Renal cortex interstitium (tissue), 15 donors: ENCODE measurements at places on chromosomes 12 and 14. TPM values are rescaled to one million over a fixed set of nuclear protein-coding genes. Genes with fewer than 3 reads are reported as not detected.
A peak's percentile ranks its signal among the peaks of the same experiment; 100 is the strongest.

- no peak for DNase-seq
Measured at GRCh38 chr14:103657471-103657870, 28.5 kb downstream of the KLC1 start.

- DNase-seq: no peak
Measured at GRCh38 chr12:27531896-27532295, 7.9 kb downstream of the PPFIBP1 start.

DNA sequence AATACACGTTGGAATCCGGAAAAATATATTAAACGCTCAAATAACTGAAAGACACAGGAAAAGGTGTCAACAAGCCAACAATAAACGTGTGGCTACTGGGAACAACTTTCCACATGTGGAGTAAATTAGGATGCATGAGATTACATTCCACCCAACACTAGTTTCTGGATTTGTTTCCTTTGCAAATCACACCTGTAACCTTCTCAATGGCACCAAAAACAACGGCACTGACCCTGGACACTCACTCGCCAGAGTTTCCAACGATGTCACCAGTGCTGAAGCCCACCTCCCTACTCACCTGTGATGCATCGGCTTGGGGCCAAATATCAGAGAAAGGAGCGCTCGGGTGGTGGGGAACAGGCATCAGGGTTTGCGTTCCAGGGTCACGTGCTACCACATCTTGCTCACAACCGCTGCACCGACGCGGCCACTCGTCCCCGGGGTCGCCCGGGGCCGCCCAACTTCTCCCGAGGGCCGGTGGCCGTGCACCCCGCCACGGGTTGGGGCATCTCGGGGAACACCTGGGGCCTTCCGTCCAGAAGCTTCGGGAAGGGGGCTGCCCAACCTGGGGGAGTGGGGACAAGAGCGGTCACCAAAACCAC lies 629 bp downstream of the PRDM4 start:
- DNase-seq: no peak

DNA sequence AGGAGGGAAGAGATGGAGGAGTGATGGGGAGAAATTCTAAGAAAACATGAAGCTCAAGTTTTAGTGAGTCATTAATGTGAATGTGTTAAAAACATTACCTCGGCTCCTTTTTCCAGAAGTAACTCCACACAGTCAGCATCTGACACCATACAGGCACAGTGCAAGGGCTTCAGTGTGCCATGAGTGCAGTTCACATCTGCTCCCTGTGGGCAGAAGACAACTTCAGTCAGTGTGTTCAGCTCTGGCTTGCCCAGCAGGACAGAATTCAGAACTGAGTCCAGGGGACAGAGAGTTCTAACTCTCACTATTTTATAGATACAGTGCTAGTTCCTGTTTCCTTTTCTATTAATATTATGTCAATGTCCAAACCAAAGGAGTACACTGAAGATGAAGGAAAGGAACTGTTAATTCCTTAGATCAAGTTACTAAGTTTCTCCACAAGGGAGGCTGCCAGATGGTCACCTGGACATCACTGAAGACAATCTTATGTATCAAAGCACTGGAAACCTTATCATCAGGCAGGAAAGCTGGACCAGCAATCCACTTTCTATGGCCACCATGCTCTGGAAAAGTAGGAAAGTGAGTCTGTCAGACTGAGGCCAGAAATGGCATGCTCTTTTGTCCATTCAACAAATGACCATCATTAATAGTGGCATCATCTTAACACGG lies 6.1 kb downstream of the ASB8 start:
- no peak for DNase-seq

DNA sequence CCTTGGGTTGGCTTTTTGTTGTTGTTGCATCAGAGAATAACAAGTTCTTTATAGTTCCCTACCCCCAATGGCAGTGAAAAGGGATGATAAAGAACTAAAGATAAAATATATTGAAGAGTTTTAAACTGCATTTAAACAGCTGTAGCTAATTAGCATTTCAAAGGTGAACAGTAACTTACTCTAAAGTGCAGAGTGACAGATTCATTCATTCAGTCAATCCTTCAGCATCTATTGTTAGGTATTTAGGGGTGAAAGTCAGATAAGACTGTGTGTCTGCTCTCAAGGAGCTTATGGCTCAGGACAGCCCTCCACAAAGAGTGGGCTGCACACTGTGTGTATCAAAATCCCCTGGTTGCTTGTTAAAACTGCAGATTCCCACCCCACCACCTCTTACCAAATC lies 146.1 kb downstream of the SSPN start:
- DNase-seq: no peak

GRCh38 chr12:133181238-133181959 lies at the start of gene ZNF268:
TSS of gene ZNF268 (plus strand) at chr12:133181495. CDS start at chr12:133181998, 503 bp downstream.
- peak; percentile 90 for DNase-seq

DNA sequence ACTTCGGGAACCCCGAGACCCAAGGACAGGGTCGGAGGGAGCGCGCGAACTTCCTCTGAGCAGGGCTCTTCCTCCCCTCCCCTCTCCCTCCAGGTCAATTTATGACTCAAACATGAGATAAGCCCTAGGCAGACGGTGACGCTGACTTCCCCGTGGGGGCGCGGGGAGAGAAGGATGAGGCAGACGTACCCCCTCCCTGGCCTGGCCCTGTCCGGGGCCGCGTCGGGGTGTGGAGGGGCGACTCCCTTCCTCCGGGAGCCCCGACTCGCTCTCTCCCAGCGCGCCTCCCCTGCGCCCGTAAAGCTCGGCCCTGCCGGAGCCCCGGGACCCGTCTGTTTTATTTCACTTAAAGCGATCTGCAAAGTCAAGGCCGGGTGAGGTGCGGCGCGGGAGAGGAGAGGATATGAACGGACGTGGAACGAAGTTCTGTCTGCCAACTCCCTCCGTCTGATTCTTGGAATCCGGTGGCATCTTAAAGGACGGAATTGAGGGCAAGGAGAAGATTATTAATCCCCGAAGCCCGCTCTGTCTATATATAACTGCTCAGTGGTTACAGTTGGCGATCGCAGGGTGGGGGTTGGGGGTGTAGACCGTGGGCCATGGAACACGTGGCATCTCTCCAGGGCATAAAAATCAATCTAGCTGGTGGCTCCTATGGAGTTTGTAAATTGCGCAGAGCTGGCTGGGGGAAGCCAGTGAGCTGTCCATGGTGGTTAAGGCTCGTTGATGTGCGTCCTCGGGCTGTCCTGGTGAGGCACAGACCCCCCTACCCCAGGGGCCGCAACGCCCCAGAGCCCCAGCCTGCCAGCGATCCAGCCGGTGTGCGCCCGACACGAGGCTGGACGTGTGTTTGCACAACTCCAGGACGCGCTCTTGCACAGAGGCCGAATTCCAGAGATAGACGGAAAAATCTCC lies 2.9 kb upstream of the PTHLH start:
- DNase-seq: no peak

- no peak for DNase-seq
Measured at GRCh38 chr14:95229749-95230148, 72.4 kb upstream of the DICER1 start.

DNA sequence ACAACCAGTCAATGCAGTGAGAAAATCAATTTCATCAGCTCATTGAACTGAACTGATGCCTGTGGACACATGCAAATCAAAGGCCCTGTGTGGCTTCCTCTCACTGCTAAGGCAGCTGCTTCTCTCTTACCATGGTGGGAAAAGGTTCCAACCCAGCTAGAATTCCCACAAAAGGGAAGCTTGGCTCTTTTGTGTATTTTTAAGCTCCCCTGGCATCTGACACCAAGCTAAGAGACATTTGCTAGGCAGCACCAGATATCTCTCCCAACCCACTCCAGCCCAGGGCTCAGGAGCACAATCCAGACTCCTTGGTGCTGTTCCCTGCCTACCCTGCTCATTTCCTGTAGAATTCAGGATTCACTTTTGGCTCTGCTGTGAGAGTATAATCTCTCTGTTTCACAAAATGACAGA lies 129.6 kb downstream of the GXYLT1 start:
- no peak for DNase-seq

DNA sequence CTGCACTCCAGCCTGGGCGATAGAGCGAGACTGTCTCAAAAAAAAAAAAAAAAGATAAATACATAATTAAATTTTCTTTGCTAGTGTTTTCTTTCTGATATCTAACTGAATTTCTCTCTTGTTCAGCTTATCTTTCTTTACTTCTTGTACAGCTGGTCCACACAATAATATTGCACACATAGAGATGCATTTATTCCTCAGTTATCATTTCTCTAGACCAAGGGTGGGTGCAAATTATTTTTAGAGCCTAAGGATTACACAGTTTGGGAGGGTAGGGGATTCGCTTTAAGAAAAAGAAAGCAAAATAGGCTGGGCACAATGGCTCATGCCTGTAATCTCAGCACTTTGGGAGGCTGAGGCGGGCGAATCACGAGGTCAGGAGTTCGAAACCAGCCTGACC lies 17.9 kb downstream of the A2ML1 start:
- no peak for DNase-seq

DNA sequence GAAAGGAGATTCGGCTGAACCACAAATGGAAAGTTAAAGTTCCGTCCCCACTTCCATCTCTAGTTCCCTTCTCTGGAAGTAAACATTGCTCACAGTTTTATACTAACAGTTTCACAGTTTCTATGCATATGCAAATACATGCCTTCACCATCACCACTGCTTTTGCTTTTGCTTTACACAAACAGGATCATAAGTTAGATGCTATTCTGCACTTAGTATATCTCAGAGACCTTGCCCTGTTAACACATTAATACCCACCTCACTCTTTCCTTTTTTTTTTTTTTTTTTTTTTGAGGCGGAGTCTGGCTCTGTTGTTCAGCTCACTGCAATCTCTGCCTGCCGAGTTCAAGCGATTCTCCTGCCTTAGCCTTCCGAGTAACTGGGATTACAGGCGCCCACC lies 890 bp downstream of the TEP1 start:
- DNase-seq: no peak

Gene TSPAN19
- polyA plus RNA-seq: 0.32 TPM

Gene TAS2R13
- 0.24 TPM for polyA plus RNA-seq

Gene FBLN5
- 163 TPM for polyA plus RNA-seq

Gene AGAP2
- polyA plus RNA-seq: 0.89 TPM
